ENCODE measurements at places on chromosomes 1 and 21.

DNA sequence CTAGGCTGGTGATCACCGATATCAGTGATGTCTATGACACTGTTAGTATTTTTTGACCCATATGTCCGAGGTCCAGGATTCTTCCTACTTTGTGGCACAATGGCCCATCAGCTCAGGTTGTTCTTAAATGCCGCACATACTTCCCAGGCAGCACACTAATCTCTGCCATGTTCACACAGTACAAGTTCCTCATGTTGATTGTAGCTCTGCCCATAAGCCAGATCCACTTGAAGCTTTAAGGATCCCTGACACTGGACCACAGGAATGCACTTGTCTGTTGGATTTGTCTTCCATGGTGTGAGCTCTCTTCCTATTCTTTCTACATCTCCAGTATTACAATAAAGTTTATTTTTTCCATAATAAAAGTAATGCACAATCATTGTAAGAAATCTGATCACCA lies 69.5 kb downstream of the DDX20 start:
- no peak for DNase-seq
- H3K4me3 ChIP-seq, result no peak overlapping the region
- H3K36me3 ChIP-seq, result no peaks in the 10 kb centered on the region
- H3K4me1 ChIP-seq, result no peaks in the 10 kb centered on the region

DNA sequence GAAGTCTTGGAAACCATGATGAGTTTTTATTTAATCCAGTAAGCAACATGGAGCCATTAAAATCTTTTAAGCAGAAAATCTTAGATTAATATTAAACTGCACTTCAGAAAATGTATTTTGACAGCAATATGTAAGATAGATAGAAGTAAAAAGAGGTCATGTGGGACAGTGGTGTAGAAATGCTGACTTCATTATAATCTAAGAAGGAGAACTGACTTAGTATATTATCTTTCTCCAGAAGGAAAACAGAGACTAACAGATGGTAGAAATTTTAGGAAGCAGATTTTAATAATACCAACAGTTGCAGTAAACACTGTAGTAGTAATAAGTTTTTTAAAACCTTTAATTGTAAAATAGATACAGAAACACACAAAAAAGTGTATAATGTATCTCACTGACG lies 272.9 kb downstream of the TPR start:
- no peaks in the 10 kb centered on the region for H3K36me3 ChIP-seq
- H3K4me3 ChIP-seq, result no peak overlapping the region
- DNase-seq, result no peak
- peaks cover 14% of the 10 kb centered on the region for H3K4me1 ChIP-seq
- peak overlapping the region; percentile 75 for H3K27ac ChIP-seq

GRCh38 chr1:220884981-220885918 lies 6.0 kb downstream of the HLX start:
- no peaks in the 10 kb centered on the region for H3K36me3 ChIP-seq
- peaks cover 3% of the 10 kb centered on the region for H3K4me1 ChIP-seq
- DNase-seq, result no peak
- H3K27me3 ChIP-seq, result peaks cover 73% of the 10 kb centered on the region

DNA sequence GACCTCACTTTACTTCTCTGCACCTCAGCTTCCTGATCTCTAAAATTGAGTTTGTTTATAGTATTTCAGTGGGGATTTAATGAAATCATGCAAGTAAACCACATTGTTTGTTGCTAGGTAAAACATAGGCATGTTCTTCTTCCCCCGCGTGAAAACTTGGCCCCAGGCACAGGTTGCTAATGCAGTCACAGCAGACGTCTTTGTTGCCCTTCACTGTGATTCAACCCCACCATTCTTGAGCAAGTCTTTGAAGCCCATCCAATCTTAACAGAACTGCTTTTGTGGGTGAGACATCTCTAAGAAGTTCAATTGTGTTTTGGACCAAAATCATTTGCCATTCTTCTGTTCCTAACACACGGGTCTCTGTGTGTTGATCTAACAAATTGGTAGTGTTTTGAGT lies 185.5 kb downstream of the ZNF281 start:
- peaks cover 6% of the 10 kb centered on the region for H3K4me1 ChIP-seq
- H3K27me3 ChIP-seq, result no peaks in the 10 kb centered on the region

DNA sequence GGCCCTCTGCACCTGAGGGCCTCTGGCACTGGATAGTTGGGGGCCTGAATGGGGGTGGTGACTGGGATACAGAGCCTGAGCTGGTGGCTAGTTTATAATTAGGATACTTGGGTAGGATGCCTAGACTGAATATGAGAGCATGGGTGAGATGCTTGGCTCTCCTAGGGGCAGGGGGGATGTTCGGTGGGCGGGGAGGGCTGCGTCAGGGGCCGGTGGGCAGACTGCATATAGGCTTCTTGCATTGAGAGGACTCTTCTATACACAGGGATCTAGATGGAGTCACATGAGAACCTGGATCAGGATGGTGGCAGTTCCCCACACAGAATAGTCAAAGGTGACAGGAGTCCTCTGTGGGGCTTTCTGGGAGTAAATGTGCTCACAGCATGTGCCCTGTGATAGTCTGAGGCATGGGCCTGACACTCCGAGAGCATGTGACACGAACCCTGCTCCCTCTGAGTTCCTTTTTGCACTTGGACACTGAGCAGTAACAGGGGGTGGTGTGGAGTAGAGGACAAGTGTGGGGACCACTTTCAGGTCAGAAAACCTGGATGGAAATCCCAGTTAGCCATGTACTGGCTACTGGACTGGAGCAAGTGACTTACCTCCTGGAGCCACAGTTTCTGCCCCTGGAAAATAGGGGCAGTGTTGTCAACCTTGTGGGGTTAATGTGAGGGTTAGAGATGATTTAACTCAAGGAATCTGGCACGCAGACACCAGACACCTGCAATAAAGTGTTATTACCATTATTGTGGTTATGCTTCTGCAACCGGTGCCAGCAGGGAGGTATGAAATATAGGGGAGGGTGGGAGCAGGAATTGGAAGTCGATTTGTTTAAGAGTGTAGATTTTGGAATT lies 2.2 kb downstream of the MAP7D1 start:
- H3K4me1 ChIP-seq, result peaks cover 53% of the 10 kb centered on the region
- no peak for DNase-seq
- peaks cover 15% of the 10 kb centered on the region for H3K36me3 ChIP-seq
- H3K4me3 ChIP-seq, result peak overlapping the region; percentile 91

GRCh38 chr1:147522775-147523174 lies 18.5 kb upstream of the BCL9 start:
- H3K4me1 ChIP-seq, result no peaks in the 10 kb centered on the region
- H3K4me3 ChIP-seq, result no peak overlapping the region
- no peaks in the 10 kb centered on the region for H3K36me3 ChIP-seq
- H3K27me3 ChIP-seq, result peaks cover 4% of the 10 kb centered on the region
- H3K27ac ChIP-seq, result no peak overlapping the region

- no peak overlapping the region for H3K27ac ChIP-seq
- DNase-seq, result no peak
- no peaks in the 10 kb centered on the region for H3K27me3 ChIP-seq
- H3K4me3 ChIP-seq, result no peak overlapping the region
- peaks cover 5% of the 10 kb centered on the region for H3K4me1 ChIP-seq
- H3K36me3 ChIP-seq, result no peaks in the 10 kb centered on the region
Observed at GRCh38 chr1:93828367-93828755, 50.6 kb downstream of the DNTTIP2 start.

- H3K4me3 ChIP-seq, result peak overlapping the region; percentile 73
- DNase-seq, result no peak
- H3K27ac ChIP-seq, result peak overlapping the region; percentile 86
- peaks cover 13% of the 10 kb centered on the region for H3K36me3 ChIP-seq
- H3K27me3 ChIP-seq, result no peaks in the 10 kb centered on the region
Observed at GRCh38 chr1:26281971-26282370, 2.1 kb downstream of the SH3BGRL3 start.

GRCh38 chr1:37051346-37051745 lies 17.0 kb upstream of the GRIK3 start:
- no peak overlapping the region for H3K4me3 ChIP-seq
- H3K36me3 ChIP-seq, result no peaks in the 10 kb centered on the region
- no peaks in the 10 kb centered on the region for H3K4me1 ChIP-seq

DNA sequence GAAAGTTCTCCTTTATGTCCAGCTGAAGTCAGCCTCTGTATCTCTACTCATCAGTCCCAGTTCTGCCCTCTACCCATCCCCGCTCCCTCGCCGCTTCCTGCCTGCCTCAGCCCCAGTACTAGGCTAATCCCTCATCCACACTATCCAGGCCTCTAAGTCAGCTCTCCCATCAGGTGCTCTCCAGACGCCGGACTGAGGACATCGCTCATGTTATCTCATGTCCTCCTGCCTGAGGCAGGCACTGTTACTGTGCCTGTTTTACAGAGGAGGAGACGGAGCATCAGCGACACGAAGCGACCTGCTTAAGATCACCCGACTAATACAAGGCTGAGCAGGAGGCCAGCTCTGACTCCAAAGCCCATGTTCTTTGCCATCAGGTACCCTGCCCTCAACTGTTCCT lies 57.3 kb upstream of the RUNX3 start:
- peaks cover 25% of the 10 kb centered on the region for H3K27me3 ChIP-seq
- no peak overlapping the region for H3K27ac ChIP-seq
- no peaks in the 10 kb centered on the region for H3K36me3 ChIP-seq
- no peaks in the 10 kb centered on the region for H3K4me1 ChIP-seq

DNA sequence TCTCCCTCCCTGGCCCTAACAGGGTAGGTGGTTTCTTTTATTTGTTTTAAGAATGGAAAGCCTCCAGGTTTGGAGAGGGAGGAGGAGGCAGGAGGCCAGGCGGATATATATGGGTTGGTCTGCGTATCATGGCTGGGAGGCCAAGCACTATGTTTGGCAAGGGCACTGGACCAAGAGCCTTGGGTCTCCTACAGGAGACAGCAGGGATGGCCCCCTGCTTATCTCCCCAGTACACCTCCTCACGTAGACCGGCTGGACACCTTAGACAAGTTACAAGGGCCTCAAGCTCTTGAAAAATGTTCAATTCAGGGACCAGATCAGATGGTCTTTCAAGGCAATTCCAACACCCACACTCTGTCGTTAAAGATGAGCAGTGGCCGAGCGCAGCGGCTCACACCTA lies 10.9 kb downstream of the SLC41A1 start:
- no peaks in the 10 kb centered on the region for H3K27me3 ChIP-seq
- peaks cover 2% of the 10 kb centered on the region for H3K4me1 ChIP-seq
- no peak overlapping the region for H3K4me3 ChIP-seq
- H3K27ac ChIP-seq, result no peak overlapping the region
- no peak for DNase-seq

GRCh38 chr1:9084906-9085305 lies 15.5 kb upstream of the SLC2A5 start:
- H3K4me3 ChIP-seq, result no peak overlapping the region
- H3K36me3 ChIP-seq, result no peaks in the 10 kb centered on the region
- H3K27ac ChIP-seq, result no peak overlapping the region

- H3K27me3 ChIP-seq, result peaks cover 2% of the 10 kb centered on the region
- no peak overlapping the region for H3K27ac ChIP-seq
- DNase-seq, result no peak
- H3K4me1 ChIP-seq, result no peaks in the 10 kb centered on the region
- no peaks in the 10 kb centered on the region for H3K36me3 ChIP-seq
Observed at GRCh38 chr1:232662910-232663309, 33.0 kb upstream of the SIPA1L2 start.

DNA sequence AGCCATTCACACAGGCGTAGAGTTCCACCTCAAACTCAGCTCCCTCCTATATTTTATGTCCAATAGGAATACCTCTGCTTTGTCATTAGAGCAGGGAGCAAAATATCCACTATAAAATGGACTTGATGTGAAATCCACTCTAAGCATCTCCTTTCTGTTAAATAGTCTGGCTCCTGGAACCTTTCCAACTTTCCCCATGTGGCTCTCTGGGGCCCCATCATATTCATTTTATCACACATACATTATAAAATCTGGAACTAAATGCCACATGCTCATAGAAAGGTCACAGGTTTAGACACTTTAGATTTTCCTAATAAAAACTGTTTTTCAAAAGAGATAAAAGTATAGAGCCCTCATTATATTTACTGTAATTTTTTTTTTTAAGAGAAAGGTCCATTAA lies 82.1 kb downstream of the PTPN14 start:
- DNase-seq, result no peak
- H3K4me1 ChIP-seq, result peaks cover 23% of the 10 kb centered on the region
- H3K4me3 ChIP-seq, result no peak overlapping the region
- no peaks in the 10 kb centered on the region for H3K36me3 ChIP-seq
- H3K27ac ChIP-seq, result no peak overlapping the region

GRCh38 chr1:33349081-33349759 lies 28.3 kb upstream of the A3GALT2 start:
- H3K4me1 ChIP-seq, result peaks cover 42% of the 10 kb centered on the region
- H3K27ac ChIP-seq, result peak overlapping the region; percentile 87
- no peak for DNase-seq
- no peaks in the 10 kb centered on the region for H3K27me3 ChIP-seq
- peak overlapping the region; percentile 94 for H3K4me3 ChIP-seq

DNA sequence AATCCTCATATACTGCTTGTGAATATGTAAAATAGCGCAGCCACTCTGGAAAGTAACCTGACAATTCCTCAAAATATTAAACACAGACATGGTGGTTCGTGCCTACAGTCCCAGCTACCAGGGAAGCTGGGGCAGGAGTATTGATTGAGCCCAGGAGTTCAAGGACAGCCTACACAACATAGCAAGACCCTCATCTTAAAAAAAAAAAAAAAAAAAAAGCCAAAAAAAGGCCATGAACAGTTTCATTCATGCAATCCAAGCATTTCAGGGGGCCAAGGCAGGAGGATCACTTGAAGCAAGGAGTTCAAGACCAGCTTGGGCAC lies 4.6 kb downstream of the USP48 start:
- no peaks in the 10 kb centered on the region for H3K36me3 ChIP-seq
- no peaks in the 10 kb centered on the region for H3K4me1 ChIP-seq
- DNase-seq, result no peak
- no peak overlapping the region for H3K4me3 ChIP-seq
- no peaks in the 10 kb centered on the region for H3K27me3 ChIP-seq
- no peak overlapping the region for H3K27ac ChIP-seq

GRCh38 chr1:94580367-94581115 lies 39.0 kb upstream of the F3 start:
- no peak overlapping the region for H3K4me3 ChIP-seq
- H3K27ac ChIP-seq, result peak overlapping the region; percentile 70
- DNase-seq, result peak; percentile 48

GRCh38 chr1:72241397-72241796 lies 40.9 kb downstream of the NEGR1 start:
- no peaks in the 10 kb centered on the region for H3K36me3 ChIP-seq
- no peak for DNase-seq
- H3K4me3 ChIP-seq, result no peak overlapping the region
- H3K27ac ChIP-seq, result no peak overlapping the region
- H3K27me3 ChIP-seq, result no peaks in the 10 kb centered on the region
